Natural killer cell treated with Interleukin-12 subunit alpha and Interleukin-12 subunit beta and Interleukin-15 and Interleukin-18, amount 100 ng/mL, for 72 hours (primary cell): ENCODE measurements at places on chromosomes 5 and 9.

- DNase-seq, result no peak
These were observed 45.0 kb downstream of the MCCC2 start for GRCh38 chr5:71632168-71632567.

DNA sequence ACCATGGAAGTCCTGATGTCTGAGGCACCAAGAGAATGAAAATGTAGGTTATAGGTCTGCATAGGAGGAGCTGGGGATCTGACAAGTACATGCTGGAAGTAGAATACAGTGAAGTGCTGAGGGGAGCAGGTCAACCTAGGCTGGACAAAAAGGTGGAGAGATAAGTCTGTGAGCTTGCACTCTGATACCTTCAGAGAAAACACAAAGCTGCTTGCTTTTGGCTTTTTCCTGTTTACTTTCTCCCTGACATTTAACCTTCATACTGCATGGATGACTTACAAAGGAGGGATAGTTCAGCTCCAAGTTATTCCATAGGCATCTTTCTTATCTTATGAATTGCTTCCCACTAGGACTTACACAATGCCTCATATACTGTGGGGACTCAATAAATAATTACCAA is 256.7 kb upstream of the NREP start:
- no peak for DNase-seq

GRCh38 chr5:109721741-109722140 is 32.0 kb downstream of the MAN2A1 start:
- DNase-seq, result no peak

DNA sequence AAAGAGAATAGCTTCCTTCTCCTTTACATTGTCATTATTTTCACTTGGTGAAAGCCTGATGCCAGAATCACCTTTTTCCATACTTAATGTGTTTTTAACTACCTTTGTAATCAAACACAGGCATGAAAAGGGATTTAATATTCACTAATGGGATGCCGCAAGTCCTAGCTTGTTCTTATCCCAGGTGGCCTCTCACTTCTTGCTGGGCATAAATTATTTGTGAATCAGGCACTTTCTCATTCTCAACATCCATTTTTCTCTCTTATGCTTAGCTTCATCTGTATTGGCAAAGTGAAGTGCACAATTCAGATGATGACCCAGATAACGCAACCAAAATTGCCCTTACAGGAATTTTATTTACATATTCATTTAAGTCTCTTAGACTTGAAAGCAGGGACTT is 10.9 kb downstream of the ACTL7B start:
- DNase-seq, result no peak

- no peak for DNase-seq
These were observed 990.6 kb upstream of the TYRP1 start for GRCh38 chr9:11702548-11702947.

DNA sequence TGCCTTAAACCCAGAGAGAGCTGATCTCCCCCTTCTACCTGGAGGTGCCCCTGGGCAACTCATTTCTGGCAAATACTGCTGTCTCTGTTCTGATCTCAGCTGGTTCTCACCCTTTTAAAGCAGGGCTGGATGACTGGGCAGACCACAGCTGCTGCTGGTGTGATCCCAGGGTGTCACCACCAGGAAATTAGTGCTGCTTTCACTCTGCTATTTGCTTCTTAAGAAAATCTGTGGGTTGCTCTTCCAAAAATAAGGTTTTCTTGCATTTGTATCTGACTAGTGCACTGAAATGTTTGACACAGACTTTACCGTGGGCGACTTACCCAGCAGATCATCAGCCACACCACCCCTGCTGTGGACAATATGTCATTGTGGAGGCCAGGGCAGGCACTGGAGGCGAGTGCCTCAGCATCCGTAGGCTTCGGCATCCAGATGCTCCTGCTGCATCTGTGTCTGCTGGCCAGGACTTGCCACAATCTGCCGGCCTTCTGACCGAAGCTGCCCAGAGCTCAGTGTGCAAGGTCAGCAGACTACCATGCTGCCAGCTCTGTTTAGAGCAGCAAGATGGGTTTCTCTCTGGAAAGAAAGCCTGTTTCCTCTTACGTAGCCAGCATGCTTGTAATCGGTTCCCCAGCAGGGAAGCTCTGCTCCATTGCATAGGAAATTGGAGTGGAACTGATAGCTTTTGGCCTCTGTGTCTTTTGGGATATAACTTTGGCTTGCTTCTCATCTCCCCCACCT is 13.6 kb downstream of the ARHGAP26 start:
- peak; percentile 90 for DNase-seq

DNA sequence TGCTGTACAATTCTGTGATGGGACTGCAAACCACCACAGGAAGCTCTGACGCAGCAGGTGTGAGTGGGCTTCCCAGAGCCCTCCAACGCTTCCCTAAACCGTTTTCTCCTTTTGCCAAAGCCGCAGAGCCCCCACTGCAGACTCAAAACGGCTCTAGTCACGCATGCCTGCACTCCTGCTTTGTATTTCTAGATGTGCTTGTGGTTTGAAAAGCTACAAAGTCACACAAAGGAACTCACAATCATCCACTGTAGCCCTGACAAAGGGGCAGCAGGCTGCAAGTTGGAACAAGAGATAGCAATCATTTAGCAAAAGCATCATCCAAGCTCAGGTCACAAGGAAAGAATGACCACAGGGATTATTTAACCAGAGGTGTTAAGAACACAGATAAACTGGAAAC is 79.3 kb downstream of the PTPN3 start:
- DNase-seq, result no peak

DNA sequence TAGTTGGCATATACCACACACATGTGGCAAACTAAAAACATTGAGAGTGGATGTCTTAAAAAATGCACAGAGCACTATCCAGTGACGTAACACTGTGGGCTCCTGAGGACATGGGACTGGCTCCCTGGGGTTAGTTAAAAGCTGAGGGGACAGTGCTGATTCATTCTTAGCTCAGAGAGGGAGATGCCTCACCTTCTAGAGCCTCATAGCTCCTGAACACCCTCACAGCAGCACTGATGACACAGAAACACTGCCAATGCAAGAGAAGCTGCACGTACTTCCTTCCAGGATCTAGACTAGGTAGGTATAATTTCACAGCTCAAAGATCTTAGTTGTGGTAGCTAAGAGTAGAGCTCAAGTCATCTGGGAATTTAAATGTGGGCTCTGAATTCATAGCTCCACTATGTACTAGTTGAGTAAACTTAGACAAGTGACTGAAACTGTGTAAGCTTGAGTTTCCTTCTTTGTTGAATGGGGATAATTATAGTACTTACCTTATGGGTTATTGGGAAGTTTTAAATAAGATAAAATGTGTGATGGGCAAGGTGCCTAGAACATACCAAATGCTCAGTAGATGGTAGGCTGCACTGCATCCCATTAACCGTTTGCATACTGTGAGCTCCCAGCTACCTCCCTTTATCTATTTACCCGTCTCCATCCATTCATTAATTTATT is 279.9 kb downstream of the ASTN2 start:
- no peak for DNase-seq

GRCh38 chr9:80094176-80094771 is 522.5 kb downstream of the TLE4 start:
- DNase-seq, result no peak

DNA sequence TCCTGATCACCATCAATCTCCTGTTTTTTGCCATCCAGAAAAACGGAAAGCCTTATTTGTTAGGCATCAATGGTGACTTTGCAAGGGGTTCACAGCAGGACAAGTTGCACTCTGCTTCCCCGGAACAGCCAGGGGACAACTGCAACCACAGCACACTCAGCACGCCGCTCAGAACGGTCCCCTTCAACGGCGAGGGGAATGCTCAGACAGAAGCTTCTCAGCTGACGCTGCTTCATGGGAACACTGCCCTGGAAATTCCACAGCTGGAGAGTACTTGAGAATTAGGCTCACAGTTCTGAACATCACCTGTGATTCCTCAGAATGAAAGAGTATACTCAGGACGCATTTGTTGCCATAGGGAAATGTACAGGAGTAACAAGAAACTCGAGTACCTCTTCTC is 40.1 kb upstream of the PLPP6 start:
- no peak for DNase-seq

DNA sequence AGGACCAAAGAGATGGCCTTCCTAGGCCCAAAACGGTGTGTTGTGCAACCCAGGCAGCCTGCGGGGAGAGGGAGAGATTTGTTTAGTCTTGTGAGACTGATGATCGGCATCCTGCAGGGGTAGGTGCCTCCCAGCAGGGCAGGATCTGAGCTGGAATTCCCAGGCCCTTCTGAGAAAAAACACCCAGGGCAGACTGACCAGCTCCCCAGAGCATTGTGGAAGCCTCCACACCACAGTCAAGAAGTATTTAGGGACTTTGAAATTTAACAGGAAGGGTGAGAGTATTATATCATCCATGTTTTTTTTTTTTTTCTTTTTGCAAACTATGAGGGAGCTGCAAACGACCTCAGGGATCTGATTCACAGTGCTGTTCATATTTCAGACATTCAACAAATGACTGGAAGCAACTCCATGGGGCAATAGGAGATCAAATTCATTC is 104.5 kb upstream of the LHFPL2 start:
- no peak for DNase-seq

DNA sequence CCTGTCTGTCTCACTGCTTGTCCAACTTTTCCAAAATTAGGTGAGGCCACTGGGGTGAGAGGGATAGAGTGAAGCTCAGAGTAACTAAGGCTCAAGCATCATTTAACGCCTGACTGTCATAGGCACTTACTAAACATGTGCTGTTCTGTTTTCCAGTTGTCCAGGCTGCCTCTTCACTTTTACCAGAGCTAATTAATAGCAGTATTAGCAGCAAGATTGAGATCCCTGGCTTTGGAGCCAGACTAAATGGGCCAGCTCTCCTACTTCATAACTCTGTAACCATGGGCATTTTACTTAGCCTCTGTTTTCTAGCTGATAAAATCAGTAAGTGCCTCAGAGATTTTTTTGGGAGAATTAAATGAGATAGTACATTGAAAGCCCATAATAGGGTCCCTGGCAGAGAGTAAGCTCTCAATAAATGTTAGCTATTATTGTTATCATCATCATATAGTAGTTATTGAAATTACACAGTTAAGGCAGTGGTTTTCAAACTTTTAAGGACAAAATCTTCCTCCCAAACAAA is 146.2 kb upstream of the LHFPL2 start:
- no peak for DNase-seq

GRCh38 chr5:118762291-118762690 is 226.1 kb downstream of the DTWD2 start:
- DNase-seq, result no peak

DNA sequence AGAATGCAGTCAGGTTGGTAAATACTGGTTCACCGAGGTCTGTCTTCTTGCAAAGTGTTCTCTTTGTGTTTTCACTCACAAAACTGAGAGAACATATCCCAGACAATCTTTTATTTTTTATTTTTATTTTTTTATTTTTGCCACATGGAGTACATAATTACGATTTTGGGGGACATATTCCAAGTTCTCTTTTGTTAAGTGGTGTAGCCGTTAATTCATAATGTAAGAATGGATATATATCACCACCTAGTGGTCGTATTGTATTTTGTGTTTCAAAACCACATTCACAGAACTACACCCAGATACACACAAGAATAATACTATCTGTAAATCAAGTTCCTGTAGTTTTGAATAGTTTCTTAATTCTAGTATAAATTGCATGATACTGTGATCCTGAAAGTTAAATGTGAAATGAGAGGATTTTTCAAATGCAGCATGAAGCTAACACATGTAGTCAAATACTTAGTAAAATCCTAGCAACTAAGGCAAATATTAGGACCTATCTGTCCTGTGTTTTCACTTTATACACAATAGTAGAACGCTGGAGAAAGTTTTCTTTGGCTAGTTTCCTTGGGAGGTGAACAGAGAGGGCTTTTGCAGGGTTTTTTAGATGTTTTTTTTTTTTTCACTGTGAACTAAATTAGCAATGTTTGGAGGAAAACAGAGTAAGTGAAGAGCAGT is 92.7 kb downstream of the VCAN start:
- no peak for DNase-seq

- DNase-seq, result no peak
These were observed 3.6 kb downstream of the ERGIC1 start for GRCh38 chr5:172837640-172838039.

DNA sequence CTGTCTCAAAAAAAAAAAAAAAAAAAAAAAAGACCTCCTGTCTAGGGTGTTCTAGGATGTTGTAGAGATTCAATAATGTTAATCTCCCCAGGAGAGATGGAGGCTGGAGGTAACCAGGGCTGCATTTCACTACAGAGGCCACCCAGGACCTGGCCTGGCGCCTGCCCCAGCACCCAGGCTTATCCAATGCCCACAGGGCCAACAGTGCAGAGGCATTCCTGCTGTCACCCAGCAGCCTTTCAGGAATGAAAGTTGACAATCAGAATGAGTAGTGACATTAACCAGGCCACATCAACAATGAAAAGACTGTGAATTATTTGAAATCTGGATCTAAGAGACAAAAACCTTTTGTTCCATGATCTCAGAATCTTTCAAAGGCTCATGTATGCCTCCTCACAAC is 36.2 kb upstream of the GABRP start:
- DNase-seq, result no peak

DNA sequence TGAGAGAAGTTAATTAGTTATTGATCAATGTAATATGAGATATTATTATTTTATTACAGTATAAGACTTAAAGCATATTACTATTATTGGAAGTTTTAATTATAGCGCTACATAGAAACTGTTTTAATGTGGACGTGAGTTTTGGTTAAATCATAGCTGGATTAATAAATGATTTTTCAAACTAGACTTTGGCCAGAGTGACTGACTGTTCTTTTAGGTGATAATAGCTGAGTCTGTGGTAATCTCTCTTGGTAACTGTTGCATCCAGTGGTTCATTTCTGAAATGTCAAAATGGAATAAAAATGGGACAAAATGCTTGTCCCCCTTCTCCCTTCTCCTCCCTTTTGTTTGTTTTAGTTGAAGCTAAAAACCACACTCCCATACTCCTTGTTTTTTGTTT is 28.1 kb downstream of the ANKHD1 start:
- no peak for DNase-seq

- no peak for DNase-seq
These were observed 242.2 kb downstream of the SMARCA2 start for GRCh38 chr9:2257248-2257929.

DNA sequence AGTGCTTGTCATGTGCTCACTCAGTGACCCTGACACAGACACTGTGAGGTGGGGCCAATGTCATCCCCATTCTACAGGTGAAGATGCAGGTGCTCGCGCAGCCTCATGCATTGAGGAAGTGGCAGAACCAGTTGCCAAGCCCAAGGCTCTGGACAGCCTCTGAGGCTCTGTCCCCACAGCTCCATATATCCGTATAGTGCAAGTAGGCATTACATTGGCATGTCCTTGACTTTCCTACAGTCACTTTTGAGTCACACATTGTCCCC is 58.8 kb upstream of the ANGPTL2 start:
- DNase-seq, result no peak

DNA sequence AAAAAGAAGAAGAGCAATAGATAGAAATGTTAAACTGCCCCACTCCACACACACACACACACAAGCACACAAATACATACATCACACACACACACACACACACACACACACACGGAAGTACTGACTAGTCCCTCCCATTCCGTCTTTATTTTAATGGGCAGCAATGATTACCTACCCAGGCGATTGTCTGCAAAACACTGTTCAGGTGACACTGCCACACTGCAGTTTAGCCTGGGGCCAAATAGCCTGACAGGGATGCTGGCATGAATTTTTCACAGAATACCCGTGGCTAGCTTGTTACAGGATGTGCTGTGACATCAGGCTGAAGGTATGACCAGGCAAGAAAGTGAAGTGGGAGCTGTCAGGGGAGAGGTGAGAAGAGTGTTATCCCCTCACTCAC is 86.9 kb downstream of the FRMD3 start:
- no peak for DNase-seq
